ENCODE measurements at places on chromosomes 3 and 15.

DNA sequence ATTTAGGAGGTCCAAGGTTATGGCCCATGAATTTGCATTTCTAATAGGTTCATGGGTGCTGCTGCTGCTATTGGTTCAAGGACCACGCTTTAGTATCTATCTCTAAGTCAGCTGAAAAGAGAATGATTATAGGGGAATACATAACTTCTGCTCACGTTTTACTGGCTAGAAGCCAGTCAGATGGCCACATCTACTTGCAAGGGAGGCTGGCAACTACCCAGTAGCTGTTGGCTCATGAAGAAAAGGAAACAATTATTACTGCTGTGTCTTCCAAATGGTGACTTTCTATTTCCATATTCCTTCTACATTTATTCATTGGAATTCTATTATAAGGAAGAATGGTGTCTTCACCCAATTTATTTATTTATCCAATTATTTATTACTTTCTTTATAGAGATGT, 54.2 kb downstream of the SLC25A36 start:
- no peak for DNase-seq

DNA sequence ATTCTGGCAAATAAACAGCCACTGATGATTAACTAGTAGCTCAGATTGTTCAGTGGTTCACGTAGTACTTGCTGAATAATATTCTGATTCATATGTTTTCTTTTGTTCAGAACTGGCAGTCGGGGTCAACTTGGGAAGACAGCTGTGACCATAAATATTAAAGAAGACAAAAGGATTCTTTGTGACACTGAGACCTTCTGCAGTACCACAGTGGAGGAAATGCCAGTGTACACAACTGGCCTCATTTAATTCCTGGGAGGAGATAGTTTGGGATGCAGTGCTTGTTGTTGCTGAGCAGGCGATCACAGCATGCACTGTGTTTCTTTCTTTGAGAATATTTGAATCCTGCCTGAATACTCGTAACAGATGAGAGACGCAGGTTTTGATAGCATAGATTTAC, 26.7 kb upstream of the MCF2L2 start:
- no peak for DNase-seq

DNA sequence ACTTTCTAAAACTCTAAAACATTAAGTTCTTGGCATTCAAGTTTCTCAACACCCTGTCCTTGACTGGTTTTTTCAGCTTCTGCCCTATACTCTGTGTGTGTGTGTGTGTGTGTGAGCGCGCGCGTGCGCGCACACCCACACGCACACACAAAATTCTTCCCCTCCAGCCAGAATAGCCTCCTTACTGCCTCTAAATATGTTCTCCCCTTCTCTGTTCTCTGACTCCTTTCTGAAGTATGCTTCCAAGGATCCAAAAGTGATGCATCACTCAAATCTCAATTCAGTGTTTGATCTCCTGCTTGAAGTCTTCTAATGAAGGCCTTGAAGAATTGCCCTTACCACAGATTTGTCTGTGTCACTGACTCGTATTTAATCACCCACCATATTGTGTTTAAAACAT, 129.8 kb downstream of the SLC25A26 start:
- no peak for DNase-seq

GRCh38 chr3:71066849-71067261, 516.7 kb downstream of the FOXP1 start:
- no peak for DNase-seq

DNA sequence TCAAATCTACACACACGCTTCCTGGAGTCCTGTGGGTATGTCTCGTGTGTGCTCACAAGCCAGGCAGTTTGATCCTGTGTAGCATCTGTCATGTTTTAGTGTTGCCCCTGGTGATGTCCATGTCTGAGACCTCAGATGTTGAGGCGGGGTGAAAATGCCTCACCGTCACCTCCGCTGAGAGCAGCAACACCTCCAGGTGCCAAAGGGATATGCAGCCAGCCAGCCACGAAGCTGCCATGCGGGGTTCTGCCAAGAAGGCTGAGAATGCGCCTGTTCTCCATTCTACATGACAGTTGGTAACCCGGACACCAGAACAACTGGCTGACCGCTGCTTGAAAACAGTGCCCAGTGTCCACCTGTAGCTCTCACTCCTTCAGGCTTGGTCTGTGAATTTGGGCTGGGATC, 253.8 kb downstream of the TLE3 start:
- DNase-seq, result no peak

DNA sequence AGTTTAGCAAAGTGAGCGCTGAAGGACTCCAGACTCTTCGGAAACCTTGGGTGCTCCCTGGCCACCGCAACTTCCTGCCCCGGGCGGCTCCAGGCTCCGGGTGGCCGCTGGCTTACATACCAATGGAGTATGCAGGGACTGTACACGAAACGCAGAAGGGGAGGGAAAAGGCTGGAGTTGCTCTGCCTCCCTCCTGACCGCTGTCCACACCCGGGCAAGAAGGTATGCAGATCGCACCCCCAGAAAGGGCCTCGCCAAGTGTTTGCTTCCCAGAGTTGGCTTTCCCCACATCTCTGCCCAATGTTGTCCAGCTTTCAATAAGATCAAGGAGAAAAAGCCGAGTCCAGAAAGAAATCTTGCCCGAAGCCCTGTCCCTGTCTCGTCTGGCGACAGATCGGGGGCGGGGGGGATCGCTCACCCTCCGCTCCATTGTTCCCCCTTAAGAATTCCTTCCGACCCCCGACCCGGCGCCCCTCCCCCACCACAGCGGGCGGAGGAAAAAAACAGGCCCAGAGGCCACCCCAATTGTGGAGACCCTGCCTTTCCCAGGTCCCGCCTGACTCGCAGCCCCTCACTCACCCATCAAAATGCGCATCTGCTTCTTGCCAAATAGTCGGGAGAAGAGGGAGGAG, 533 bp downstream of the ARF4 start:
- peak; percentile 12 for DNase-seq

- no peak for DNase-seq
Measured at GRCh38 chr15:67801926-67802914, 23.1 kb upstream of the SKOR1 start.

DNA sequence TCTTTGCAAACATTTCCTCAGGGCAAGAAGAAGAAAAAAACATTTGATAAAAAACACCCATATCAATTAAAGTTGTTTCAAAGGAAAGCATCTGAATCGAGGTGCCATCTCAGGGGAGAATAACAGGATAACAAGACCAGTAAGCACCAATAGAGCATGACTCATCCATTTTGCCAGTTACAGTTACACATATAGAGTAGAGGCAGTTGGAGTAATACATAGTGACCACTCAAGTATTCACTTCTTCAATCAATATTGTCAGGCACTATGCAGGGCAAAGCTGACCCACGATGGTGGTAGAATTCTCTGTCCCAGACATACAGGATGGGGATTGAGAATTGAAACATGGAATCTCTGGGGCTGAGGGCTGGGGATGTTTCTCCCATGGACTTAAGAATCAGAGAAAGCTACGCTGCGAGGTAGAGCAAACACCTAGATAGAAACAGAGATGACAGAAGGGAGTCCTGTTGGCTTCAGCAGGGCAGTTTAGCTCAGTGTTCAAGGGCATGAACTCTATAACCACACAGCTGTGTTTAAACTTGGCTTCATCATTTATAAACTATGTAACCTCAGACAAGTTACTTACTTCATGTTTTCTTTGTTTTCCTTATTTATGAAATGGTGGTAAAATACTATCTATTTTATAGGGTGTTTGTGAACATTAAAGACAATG, 186.4 kb upstream of the NANOGP8 start:
- DNase-seq, result no peak

- DNase-seq, result no peak
Measured at GRCh38 chr3:156483961-156484787, 70.7 kb downstream of the SSR3 start.

DNA sequence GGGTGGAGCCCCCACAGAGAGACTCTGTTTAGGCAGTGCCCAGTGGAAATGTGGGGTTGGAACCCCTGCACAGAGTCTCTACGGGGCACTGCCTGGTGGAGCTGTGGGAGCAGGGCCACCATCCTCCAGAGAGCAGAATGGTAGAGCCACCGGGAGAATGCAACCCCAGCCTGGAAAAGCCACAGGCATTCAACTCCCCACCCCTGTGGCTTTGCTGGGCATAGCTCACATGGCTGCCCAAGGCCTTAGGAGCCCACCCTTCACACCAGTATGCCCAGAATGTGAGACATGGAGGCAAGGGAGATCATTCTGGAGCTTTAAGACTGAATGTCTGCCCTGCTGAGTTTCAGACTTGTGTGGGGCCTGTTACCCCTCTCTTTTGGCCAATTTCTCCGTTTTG, 19.0 kb upstream of the CHCHD6 start:
- no peak for DNase-seq

- no peak for DNase-seq
Measured at GRCh38 chr3:152549263-152549662, 280.5 kb downstream of the MBNL1 start.

- no peak for DNase-seq
Measured at GRCh38 chr15:47517737-47518136, 199.6 kb upstream of the SEMA6D start.

DNA sequence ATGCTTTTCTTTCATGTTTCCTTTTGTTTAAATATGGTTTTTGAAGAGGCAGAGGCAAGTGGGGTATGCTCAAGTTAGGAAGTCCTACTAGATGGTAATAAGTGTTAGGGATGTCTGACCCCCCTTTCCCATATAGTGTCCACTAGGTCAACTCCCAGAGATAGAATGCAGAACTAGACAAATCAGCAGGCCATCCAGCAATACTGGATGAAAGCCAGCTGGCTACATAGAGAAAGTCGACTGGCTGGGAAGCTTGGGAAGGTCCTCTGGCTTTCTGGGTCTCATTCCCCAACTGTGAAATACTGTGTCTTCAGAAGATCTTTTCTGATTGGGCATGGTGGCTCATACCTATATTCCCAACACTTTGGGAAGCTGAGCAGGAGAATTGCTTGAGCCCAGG, 113.8 kb downstream of the SNRK start:
- DNase-seq, result no peak

DNA sequence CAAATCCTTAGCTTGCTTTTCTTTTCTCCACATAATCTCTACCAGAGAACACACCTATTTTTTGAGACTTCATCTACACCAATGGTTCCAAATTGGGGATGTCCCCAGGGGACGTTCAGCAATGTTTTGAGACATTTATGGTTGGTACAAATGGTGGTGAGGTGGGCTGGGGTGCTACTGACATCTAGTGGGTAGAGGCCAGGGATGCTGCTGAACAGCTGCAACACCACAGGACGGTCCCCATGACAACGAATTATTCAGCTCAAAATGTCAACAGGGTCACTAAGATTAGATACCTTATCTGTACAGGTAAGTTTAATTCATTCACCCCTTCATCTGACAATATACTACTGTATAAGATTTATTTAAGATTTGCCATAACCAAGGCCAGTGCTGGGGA, 14.4 kb downstream of the GK5 start:
- DNase-seq, result no peak

- no peak for DNase-seq
Measured at GRCh38 chr3:81938681-81939080, 177.2 kb upstream of the GBE1 start.

DNA sequence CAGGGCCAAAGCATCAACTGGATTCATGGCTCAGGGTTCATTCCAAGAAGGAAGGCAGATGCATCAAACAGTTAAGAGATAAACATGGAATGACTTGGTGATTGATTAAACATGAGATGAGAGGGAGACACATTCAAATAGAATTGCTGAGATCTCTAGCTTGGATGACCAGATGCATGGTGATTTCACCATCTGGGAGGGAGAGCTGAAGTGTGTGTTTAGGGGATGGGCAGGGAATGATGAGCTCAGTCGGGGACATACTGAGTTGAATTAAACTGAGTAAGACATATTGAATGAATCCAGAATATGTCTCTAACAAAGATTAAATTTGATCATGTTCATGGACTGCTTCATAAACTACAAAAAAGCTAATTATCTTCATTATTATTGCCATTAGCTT, 35.5 kb downstream of the CADPS start:
- DNase-seq, result no peak

- DNase-seq, result no peak
Measured at GRCh38 chr3:44396200-44397171, 57.9 kb downstream of the TCAIM start.

DNA sequence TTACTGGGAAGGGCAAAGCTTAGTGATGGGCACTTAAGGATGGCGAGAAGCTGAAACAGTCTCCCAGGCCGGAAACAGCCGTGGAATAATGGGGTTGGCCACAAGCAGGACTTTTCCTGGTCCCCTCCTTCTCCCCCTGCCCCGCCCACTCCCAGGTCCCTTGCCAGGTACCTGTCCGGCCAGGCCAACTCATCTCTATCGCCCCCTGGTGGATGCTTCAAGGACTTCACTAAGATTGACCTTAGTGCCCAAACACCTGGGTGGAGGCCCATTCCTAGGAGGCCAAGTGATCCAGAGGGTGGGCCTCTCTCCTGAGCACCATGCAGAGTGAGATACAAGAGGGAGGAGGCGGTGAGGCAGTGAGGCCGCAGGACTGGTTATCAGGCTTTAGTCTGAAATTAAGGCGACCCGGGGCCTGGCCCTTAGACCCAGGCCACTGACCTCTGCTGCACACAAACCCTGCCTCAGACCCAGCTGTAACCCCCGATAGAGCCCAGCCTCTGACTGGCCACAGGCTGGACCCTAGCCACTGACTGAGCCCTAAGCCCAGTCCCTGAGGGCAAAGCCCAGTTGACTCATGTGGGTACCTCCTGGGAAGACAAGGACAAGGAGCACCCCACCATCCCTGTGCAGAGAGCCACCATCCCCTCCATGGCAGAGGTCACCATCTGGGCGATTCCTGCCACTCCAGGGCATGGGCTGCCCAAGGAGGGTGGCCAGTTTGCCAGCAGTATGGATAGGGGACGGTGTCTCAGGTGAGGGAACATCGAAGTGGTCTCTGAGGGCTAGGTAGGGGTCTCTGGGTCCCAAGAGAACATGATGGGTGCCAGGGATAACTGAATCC, 37.6 kb downstream of the VIPR1 start:
- DNase-seq, result peak; percentile 94

- DNase-seq, result no peak
Measured at GRCh38 chr3:16494814-16495431, 18.6 kb downstream of the RFTN1 start.

- DNase-seq, result no peak
Measured at GRCh38 chr3:11603628-11604027, 40.1 kb downstream of the VGLL4 start.

DNA sequence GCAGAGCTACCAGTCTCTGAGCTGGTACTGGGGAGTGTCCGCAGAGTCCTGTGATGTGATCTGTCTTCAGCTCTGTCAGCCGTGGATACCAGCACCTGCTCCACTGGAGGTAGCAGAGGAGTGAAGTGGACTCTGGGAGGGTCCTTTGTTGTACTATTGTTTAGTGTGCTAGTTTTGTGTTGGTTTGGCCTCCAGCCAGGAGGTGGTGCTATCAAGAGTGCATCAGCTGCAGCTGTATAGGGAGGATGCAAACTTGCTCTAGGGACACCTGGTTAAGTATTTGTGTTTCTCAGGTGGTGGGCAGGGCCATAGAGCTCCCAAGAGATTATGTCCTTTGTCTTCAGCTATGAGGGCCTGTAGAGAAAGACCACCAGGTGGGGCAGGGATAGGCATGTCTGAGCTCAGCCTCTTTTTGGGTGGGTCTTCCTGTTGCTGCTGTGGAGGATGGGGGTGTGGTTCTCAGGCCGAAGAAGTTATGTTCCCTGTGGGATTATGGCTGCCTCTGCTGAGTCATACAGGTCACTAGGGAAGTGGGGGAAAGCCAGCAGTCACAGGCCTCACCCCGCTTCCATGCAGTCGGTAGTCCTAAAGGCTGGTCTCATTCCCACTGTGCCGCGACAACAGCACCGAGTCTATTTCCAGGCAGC, 443.2 kb upstream of the TBL1XR1 start:
- DNase-seq, result no peak

All from HuH-7 (cell line).